Stimulated activated CD4-positive, alpha-beta T cell treated with anti-CD3 and anti-CD28 coated beads, Interleukin-15, amount 100 ng/mL, for 1 hour (primary cell): ENCODE measurements at places on chromosomes 13 and 19.

- no peak for DNase-seq
These were observed 203.3 kb upstream of the IRS2 start for GRCh38 chr13:109989686-109990085.

DNA sequence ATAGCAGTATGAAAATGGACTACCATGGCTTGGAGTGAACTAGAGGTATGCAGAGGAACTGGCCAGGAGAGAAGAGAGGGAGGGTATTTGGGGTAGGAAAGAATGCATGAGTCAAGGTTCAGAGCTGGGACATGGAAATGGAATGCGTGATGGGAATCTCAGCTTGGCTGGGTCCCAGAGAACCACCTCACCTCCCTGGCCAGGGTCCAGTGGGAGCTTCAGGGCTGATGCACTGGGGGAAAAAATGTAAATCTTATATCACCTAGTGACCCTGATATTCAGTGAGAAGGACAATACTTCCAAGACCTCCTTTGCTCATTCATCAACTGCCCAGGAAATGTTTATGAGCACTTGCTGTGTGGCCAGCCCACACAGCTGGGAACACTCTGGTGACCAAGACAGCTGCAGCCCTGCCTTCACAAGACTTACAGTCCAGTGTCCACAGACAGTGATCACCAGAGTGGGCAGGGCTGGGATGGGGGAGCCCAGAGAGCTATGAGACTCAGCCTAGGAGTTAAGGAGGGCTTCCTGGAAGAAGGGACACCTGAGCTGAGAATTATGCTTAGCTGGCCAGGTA, 12.8 kb downstream of the IGSF23 start:
- DNase-seq, result no peak

DNA sequence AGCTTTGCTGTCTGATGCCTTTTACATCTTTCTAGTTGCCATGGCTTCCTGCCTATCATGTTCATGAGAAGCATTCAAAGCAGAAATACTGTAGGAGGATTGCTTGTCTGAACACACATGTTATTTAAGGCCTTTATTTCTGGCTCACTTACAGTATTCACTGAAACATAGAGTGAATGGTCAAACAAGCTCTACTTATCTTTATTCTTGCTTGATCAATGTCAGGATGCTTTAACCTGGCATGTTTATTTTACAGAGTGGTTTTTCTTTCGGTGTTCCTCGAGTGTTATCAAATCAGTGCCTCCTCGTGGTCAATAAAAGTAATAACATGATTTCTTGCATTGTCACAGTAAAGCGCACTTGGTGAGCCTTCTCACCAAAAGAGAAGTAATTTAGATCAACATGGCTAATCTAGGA, 73.5 kb upstream of the PCDH17 start:
- DNase-seq, result no peak

DNA sequence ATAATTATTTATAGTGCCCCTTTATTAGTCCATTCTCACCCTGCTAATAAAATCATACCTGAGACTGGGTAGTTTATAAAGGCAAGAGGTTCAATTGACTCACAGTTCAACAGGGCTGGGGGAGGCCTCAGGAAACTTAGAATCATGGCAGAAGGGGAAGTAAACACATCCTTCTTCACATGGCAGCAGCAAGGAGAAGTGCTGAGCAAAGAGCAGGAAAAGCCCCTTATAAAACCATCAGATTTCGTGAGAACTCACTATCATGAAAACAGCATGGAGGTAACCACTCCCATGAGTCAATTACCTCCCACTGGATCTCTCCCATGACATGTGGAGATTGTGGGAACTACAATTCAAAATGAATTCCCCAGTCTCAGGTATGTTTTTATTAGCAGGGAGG, 89.9 kb upstream of the STARD13 start:
- no peak for DNase-seq

DNA sequence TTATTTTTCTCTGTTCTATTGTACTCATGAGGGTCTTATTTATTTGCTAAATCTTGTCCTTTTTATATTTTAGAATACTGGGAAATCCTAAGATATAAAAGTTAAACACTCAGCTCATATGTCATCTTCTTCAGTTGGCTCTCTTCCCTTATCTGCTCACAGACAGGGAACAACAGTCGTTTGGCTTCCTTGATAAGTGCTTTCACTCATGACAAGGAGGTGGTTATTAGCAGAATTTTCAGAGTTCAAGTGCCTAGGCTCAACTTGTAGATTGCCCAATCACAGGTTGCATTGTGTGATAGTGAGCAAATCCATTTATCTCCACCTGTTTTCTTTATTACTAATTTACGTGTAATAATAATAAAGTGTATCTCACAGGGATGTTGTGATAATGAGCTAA, 620.3 kb upstream of the PCDH20 start:
- no peak for DNase-seq

GRCh38 chr19:1068009-1069001, 1.3 kb downstream of the ARHGAP45 start:
- peak; percentile 57 for DNase-seq

DNA sequence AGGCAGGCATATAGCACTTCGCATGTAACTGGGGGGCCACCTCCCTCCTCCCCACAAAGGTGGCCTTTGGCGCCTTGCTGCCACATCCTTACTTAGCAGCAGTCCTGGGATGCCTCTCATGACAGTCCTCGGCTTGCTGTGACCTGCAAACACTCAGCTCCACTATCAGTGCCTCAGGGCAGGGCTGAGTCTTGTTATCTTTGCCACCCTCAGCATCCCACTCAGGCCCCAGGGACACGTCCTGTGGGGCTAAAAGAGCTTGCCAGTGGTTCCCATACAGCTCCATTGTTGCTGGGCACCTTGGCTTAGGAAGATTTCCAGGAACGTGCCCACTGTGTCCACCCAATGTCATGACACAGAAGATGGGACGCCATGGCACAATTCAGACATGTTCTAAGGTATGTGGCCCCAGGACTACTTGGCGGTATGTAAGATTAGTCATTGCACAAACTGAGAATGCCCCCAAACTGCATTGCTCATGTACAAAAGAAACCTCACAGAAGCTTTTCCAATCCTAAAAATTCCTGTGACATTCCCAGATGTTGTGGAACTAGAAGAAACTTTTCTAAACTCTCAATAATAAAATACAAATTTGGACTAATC, 16.3 kb downstream of the DOCK9 start:
- DNase-seq, result no peak

- no peak for DNase-seq
These were observed 66.1 kb upstream of the ANKRD10 start for GRCh38 chr13:110980921-110981320.

DNA sequence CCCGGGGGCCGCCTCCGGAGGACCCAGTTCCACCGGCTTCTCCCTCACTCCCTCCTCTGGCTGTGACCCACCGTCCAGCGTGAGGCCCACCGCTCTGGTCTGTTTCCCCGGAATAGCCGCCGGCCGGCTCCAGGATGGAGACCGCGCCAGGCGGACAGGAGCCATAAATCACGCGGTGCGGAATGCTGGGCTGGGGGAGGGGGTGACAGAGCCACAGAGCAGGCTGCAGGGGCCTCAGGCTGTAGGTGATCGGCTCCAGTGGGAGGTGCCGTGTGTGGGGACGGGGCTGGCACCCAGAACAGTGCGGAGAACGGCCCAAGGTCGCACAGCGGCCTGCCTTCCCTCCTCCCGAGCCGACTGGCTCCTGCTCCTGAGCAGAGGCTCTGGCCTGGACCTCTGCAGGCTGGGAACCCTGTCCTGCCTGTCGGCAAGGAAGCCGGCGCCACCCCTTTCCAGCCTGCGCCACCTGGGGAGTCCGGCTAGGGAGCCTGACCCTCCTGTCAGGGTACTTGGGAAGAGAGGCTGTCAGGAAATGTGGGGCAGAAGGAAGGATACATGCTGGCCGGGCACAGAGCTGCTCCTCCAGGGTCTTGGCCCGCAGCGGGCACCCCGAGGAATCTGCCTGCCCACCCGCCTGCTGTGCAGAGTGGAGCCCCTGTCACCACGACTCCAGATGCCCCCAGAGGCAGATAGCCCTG, 8.3 kb downstream of the PIAS4 start:
- no peak for DNase-seq

GRCh38 chr19:40274585-40275544, 10.3 kb downstream of the AKT2 start:
- no peak for DNase-seq

DNA sequence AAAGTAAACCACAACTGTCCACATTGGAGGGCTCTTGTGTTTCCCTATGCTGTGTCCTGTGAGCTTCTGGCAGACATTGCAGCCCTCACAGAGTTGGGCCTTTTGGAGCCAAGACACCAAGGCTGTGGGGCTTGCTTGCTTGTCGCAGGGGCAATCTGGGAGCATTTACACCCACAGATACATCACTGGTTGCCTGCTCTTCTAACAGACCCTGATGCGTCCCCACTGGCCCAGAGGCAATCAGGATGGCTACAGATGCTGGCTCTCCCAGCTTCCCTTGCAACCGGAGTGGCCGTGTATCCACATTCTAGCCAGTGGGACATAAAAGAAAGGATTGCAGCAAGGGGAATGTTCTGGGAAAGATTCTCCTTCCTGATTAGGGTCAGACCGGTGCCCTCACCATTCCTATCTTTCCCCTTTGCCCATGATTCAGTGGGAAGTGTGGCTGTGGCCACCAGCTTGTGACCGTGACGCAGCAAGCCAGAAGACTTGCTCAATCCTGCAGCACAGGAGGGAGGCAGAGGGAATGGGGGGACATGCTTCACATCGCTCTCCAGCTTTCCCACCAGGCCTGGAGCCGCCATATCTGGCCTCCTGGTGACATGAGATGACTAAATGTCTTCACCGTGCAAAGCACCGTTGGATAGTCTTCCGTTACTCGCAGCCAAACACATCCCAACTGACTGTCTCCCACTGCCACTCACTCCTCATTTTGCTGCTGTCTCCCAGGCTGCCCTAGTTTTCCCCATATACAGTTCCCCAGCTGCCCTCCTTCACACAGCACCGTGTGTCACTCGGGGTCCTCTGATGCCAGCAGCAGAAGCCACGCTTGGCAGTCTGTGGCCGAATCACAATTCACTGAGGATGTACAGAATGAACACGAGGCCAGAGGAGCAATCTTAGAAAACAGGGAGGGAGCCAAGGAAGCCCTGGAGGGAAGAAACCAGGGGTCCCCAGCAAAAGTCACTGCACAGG, 151.0 kb downstream of the DPF1 start:
- no peak for DNase-seq

DNA sequence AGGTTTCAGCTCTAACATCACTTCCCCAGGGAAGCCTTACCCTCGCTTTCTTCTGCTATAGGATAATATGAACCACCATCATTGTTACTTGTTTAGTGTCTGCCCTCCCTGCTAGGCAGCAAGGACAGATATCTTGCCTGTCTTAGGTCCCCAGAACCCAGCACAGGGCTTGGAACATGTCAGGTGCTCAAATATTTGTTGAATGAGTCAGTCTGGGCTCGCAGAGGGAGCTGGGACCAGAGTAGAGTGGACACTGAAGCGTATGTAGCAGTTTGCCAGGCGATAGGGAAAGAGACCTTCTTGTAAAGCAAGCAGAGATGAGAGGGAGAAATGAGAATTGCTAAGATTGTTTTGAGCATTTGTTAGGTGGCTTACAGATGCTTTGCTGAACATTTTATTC, 11.7 kb downstream of the BCKDHA start:
- no peak for DNase-seq

GRCh38 chr19:14142262-14143190, 6.1 kb upstream of the ASF1B start:
- DNase-seq, result no peak

GRCh38 chr13:30712536-30713532, 22.5 kb upstream of the ALOX5AP start:
- no peak for DNase-seq

GRCh38 chr19:29750001-29750400, 34.9 kb upstream of the C19orf12 start:
- no peak for DNase-seq

GRCh38 chr19:4728871-4729270, 5.2 kb upstream of the DPP9 start:
- no peak for DNase-seq

DNA sequence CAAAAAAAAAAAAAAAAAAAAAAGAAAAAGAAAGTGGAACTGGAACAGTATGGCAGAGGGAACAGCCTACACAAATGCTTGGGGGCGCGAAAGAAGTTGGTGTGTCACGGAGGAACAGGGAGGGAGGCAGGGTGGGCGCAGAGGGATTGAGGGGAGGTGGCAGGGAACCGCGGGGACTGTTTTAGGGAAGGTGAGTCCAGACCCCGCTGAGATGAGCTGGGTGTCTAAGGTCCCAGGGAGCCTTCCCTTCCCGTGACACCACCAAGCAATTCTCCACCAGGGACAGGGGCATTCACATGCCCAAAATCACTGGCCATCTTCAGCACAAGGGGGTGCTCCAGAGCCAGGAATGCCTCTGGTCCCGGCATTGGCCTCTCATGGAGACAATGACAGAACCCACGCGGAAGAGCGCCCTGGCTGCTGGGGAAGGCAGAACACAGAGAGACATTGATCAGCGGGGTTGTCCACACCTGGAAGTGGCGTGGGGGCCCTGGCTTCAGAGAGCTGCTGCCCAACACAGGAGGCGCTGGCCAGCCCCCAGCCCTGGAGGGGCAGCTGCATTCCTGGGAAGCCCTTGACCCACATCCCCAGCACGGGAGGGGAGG, 6.9 kb downstream of the PEAK3 start:
- no peak for DNase-seq

DNA sequence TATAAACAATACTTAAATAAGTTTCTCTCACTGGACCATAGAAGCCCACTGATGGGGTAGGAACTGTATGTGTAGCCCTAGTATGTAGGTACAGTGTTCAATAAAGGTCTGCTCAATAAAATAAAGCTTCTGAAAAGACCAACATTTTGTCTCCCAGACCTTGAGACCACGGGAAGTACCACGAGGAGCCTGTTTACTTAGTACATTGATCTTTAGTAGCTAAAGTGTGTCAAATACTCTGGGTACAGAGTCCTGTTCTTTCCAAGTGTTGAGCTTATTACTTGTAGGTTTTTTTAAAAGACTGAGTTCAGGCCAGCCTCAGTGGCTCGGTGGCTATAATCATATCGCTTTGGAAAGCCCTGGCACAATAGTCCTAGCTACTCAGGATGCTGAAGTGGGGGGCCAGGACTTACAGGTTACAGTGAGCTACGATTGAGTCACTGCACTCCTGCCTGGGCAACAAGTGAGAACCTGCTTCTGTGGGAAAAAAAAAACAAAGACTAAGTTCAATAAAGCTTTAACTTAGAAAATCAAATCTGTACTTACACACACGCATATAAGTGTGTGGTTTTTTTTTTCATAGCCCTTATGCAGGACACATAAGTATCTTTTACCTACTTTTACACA, 3.4 kb downstream of the MTRF1 start:
- DNase-seq, result no peak
